Type B pancreatic cell (in vitro differentiated cells): ENCODE measurements at places on chromosomes 3 and 15. TPM values are rescaled to one million over a fixed set of nuclear protein-coding genes. Genes with fewer than 3 reads are reported as not detected.

- peaks cover 34% of the 10 kb centered on the region for H3K4me1 ChIP-seq
- H3K36me3 ChIP-seq, result no peaks in the 10 kb centered on the region
- H3K27ac ChIP-seq, result peak overlapping the region; percentile 41
- no peak overlapping the region for H3K4me3 ChIP-seq
- no peak for DNase-seq
Observed at GRCh38 chr3:123348471-123349200, 100.3 kb downstream of the ADCY5 start.

MAPK6 gene
- 56.6 and 57.9 TPM in 2 replicates for total RNA-seq

- H3K27ac ChIP-seq, result no peak overlapping the region
- H3K36me3 ChIP-seq, result peaks cover 3% of the 10 kb centered on the region
- DNase-seq, result no peak
- peaks cover 18% of the 10 kb centered on the region for H3K4me1 ChIP-seq
Observed at GRCh38 chr15:39459548-39459947, 121.3 kb upstream of the THBS1 start.

SLC2A2 gene
- 1.9 and 5.7 TPM in 2 replicates for total RNA-seq

- no peak overlapping the region for H3K27ac ChIP-seq
- DNase-seq, result no peak
- no peak overlapping the region for H3K4me3 ChIP-seq
- no peaks in the 10 kb centered on the region for H3K36me3 ChIP-seq
Observed at GRCh38 chr3:43144761-43145490, 39.0 kb upstream of the POMGNT2 start.

- no peaks in the 10 kb centered on the region for H3K4me1 ChIP-seq
- H3K4me3 ChIP-seq, result no peak overlapping the region
- no peaks in the 10 kb centered on the region for H3K27me3 ChIP-seq
- DNase-seq, result no peak
- no peak overlapping the region for H3K27ac ChIP-seq
Observed at GRCh38 chr3:10213156-10213792, 35.0 kb upstream of the TATDN2 start.

DNA sequence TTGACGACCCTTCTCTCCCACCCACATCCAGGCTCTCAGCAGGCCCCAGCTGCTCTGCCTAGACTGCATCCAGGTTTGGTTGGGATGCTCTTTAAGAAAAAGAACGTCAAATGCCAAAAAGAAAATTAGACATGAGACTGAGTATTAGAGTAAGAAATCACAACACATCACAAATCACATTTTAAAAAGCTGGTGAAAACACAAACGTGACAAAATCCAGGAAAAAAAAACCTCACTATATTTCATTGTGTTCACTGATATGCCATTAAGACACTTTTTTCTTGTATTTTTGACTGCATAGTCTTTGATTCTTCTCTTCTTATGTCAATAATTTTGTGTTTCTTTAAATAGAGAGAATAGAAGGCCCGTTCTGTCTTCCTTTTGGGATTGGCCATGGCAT is 243.7 kb downstream of the TLE3 start:
- no peak for DNase-seq
- H3K4me1 ChIP-seq, result peaks cover 46% of the 10 kb centered on the region
- no peak overlapping the region for H3K4me3 ChIP-seq
- H3K36me3 ChIP-seq, result no peaks in the 10 kb centered on the region
- H3K27ac ChIP-seq, result peak overlapping the region; percentile 41
- peaks cover 20% of the 10 kb centered on the region for H3K27me3 ChIP-seq

DNA sequence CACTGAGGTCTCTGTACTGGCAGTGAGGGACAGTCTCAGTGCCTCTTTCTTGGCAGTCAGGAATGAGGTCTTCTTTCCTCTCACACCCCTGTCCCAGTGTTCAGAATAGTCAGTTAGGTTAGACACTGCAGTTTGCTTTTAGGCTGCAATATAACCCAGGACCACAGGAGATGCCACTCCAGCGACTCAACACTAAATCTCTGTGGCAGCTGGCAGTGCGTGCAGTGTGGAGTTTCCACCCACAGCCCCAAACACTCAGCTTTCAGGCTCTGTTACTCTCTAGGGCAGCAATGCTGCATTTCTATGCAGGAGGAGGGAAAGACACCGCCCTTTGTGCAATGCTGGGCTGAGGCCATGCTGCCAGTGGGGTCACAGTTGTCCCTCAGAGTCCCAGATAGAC is 150.2 kb upstream of the SUCLG2 start:
- no peaks in the 10 kb centered on the region for H3K4me1 ChIP-seq
- no peaks in the 10 kb centered on the region for H3K36me3 ChIP-seq
- no peak overlapping the region for H3K4me3 ChIP-seq
- no peak for DNase-seq
- peaks cover 2% of the 10 kb centered on the region for H3K27me3 ChIP-seq
- no peak overlapping the region for H3K27ac ChIP-seq

- no peaks in the 10 kb centered on the region for H3K27me3 ChIP-seq
- no peak for DNase-seq
- H3K36me3 ChIP-seq, result no peaks in the 10 kb centered on the region
- peaks cover 18% of the 10 kb centered on the region for H3K4me1 ChIP-seq
- H3K27ac ChIP-seq, result no peak overlapping the region
Observed at GRCh38 chr15:57328479-57328878, 47.8 kb upstream of the CGNL1 start.

DNA sequence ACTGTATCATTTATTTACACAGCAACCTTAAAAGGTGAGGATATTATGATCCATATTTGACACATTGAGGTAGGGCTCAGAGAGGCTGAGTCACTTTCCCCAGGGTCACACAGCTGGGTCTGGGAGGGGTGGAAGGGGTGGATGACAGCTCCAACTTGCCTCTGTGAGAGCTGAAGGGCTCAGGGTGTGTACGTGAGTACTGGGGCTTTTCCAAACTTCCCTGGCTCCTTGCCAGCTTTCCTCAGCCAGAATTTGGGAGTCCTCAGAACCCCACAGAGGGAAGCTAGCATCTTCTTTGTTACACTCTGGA is 58.3 kb upstream of the SLC6A11 start:
- H3K27ac ChIP-seq, result no peak overlapping the region
- H3K36me3 ChIP-seq, result no peaks in the 10 kb centered on the region
- H3K4me1 ChIP-seq, result no peaks in the 10 kb centered on the region
- no peak for DNase-seq
- peaks cover 74% of the 10 kb centered on the region for H3K27me3 ChIP-seq

- H3K27me3 ChIP-seq, result no peaks in the 10 kb centered on the region
- DNase-seq, result peak; percentile 81
- no peak overlapping the region for H3K4me3 ChIP-seq
Observed at GRCh38 chr15:40782609-40783227, 12.9 kb downstream of the C15orf62 start.

P2RY1 gene
- total RNA-seq, result 2.3 and 3.6 TPM in 2 replicates

DNA sequence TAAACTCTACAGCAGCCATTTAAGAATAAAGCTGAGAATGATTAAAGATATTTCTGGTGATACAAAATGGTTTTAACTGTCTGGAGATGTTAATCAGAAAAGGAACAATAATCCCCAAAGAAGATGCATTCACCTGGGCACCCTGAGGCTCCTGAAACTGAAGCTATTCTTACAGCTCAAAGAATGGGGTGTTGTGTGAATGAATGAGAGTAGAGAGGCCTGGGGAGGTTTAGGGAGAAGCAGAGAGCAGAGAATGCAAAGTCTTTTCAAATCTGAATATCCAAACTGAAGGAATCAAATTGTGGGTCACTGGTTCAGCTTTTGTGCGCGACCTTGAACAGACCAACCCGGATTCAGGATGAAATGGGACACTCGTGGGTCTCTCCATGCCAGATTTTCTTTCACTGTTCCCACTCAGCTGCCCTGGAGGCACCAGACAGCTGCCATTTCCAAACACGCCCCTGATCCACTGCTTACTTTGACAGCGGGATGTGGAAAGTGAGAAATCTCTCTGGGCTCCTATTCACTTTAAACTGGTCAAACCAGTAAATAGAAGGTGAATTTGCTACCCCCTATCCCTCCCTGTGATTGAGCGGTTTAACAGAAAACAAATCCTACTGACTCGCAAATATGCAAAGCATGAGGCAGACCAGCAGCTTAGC is 485.5 kb upstream of the THBS1 start:
- peak overlapping the region; percentile 81 for H3K27ac ChIP-seq
- H3K4me3 ChIP-seq, result peak overlapping the region; percentile 32
- H3K4me1 ChIP-seq, result peaks cover 20% of the 10 kb centered on the region
- H3K36me3 ChIP-seq, result no peaks in the 10 kb centered on the region

LRRC58 gene
- total RNA-seq, result 14.5 and 19.9 TPM in 2 replicates

DNA sequence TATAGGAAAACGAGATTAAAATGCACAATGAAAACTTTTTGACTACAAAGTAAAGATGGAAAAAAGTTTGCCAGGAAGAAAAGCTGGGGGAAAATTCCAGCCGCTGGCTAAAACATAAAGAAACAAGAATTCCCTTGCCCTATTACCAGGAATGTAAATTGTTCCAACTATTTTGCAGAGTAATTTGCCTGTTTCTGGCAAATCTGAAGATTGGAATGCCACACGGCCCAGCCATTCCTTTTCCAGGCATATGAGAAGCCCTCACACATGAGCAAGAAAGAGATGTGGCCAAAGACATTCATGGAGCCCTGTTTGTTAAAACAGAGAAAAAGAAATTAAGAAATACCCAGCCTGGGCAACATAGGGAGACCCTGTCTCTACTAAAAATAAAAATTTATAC is 8.4 kb upstream of the GATA2 start:
- no peak overlapping the region for H3K27ac ChIP-seq
- no peak overlapping the region for H3K4me3 ChIP-seq
- H3K4me1 ChIP-seq, result peaks cover 7% of the 10 kb centered on the region
- H3K36me3 ChIP-seq, result peaks cover 4% of the 10 kb centered on the region
- DNase-seq, result no peak

WDR93 gene
- total RNA-seq, result 0.29 and 1.5 TPM in 2 replicates

GRCh38 chr3:191373327-191373726 is 43.0 kb upstream of the UTS2B start:
- H3K36me3 ChIP-seq, result peaks cover 18% of the 10 kb centered on the region
- no peak overlapping the region for H3K4me3 ChIP-seq
- DNase-seq, result no peak
- H3K27me3 ChIP-seq, result no peaks in the 10 kb centered on the region
- H3K27ac ChIP-seq, result no peak overlapping the region

CLDN11 gene
- 4.7 and 86.8 TPM in 2 replicates for total RNA-seq

DNA sequence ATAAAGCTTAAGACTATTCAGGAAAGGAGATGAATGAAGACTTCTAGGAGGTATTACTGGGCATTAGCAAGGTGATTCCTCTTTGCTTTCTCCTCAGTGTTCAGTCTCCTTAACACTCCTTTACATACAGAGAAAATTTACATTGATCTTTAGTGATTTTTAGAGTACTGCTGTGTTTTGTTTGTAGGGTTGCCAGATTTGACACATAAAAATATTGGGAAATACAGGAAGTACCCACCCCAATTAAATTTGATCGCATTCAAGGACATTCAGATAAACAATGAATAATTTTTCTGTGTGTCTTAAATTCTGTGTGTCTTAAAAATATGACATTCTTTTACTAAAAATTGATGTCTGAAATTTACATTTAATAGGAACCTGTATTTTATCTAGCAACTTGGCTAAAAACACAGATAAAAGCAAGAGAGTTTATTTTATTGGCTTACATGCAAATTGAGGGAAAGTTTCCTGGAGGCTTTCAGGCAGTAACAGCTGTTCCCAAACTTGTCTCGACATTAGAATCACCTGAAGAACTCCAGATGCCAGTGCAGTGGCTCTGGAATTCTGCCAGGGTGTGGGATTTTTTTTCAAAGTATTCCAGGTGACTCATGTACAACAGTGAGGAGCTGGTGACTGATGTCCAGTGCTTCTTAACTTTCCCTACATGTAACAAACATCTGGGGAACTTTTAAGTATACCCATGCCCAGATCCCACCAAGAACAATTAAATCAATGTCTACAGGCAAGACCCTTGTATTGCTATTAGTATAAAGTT is 23.4 kb upstream of the PLOD2 start:
- H3K36me3 ChIP-seq, result no peaks in the 10 kb centered on the region
- no peak for DNase-seq
- no peak overlapping the region for H3K4me3 ChIP-seq
- H3K27ac ChIP-seq, result no peak overlapping the region
- H3K4me1 ChIP-seq, result peaks cover 2% of the 10 kb centered on the region
